ENCODE measurements at places on chromosomes 5 and 9.
A peak's percentile ranks its signal among the peaks of the same experiment; 100 is the strongest.

- no peak for DNase-seq
Observed at GRCh38 chr9:17090041-17090440, 44.8 kb upstream of the CNTLN start.

DNA sequence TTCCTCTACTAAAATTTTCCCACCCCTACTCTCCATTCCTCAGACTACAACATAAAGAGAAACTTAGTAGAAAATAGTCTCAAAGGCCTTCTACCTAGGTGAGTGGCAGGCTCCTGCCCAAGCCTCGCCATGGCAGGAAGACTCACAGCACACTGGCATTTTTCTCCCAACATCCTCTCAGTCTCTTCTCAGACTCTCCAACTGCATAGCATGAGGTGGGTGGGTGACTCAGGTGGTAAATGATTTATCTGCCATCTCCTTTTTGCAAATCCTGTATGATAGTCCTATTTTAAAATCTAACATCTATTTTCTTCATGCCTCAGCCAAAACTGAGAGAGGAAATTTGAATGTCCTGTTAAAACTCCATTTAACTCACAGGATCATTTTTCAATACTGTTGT lies 33.5 kb upstream of the GRIA1 start:
- DNase-seq = no peak

DNA sequence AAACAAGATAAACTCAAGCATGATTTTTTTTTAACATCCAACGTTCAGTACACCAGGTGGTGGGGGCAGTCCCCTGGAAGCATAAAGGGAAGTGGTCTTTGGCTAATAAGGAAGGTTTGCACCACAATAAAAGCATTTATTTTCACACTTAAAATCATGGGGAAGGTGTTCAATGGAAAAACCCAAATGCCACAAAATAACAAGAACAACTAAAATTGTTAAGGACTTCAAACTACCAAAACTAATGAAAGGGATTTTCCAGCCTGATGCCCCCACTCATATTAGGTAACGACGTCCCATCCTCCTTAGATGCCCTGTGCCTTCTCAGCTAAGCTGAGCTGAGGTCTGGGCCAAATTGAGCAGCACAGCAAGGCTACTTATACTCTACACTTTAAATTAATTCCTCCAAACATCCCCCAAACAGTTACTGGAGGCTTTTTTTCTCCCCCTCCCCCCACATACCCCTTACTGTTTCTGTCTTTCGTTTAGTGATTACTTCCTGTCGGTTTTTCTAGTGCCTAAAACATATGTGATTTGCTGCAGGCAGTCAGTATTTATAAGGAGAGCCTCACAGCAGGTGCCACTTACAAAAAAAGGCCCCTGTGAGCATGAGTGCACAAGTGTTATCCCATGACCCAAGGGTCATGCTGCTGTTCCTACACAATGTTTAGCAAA lies 259.7 kb upstream of the ZNF608 start:
- peak; percentile 21 for DNase-seq

DNA sequence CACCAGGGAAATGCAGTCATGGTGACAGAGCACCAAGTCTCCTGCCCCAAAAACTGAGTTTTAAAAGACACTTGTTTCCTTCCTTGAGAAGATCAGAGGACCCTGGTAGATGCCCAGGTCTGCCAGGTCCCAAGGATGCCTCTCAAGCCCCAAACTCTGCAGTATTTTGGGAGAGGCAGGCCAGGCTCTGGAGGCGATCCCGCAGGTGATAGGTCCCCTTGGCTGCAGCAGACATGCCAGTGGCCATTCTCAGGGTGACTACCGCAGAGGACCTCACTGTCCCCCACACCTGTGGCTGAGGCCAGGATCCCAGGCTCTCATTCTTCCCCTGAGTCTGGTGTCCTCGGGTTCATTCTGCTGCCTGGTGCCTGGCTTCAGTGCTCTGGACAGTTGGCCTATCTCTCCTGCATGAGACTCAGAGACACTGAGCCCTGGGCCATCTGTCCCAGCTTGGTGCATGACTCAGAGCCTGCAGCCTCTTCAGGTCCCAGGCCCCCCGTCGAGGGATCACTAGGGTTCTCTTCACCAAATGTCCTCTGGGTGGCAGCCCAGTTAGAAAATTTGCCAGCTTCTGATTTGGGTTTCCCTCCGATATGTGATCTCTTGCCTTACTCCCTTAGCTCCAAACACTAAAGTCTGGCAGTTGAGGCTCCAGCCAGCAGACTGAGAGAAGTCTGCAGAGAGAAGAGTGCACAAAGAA lies 59.7 kb upstream of the GARNL3 start:
- peak; percentile 53 for DNase-seq

DNA sequence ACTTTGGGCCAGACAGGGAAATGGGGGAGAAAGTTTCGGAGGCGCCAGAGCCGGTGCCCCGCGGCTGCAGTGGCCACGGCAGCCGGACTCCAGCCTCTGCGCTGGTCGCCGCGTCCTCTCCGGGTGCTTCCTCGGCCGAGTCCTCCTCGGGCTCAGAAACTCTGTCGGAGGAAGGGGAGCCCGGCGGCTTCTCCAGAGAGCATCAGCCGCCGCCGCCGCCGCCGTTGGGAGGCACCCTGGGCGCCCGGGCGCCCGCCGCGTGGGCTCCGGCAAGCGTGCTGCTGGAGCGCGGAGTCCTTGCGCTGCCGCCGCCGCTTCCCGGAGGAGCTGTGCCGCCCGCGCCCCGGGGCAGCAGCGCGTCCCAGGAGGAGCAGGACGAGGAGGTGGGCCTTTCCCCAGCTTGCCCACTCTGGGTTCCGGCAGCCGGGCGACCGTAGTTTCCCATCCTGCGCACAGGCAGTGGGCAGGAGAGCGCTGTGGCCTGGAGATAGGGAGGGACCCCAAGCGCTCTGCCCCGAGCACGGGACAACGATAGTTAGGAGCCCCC lies 516 bp downstream of the MAST4 start:
- DNase-seq = peak; percentile 35

- DNase-seq = peak; percentile 12
Observed at GRCh38 chr5:82221020-82221419, 57.1 kb downstream of the RPS23 start.

Data from iPS-NIHi11 (cell line).